Mesenteric fat pad (tissue), 1 donor: ENCODE measurements at places on chromosomes 4 and X. TPM values are rescaled to one million over a fixed set of nuclear protein-coding genes. Genes with fewer than 3 reads are reported as not detected.

The TCP11X2 gene
- not detected for total RNA-seq

GRCh38 chr4:4673070-4673469 is 131.2 kb upstream of the STX18 start:
- DNase-seq, result no peak

DNA sequence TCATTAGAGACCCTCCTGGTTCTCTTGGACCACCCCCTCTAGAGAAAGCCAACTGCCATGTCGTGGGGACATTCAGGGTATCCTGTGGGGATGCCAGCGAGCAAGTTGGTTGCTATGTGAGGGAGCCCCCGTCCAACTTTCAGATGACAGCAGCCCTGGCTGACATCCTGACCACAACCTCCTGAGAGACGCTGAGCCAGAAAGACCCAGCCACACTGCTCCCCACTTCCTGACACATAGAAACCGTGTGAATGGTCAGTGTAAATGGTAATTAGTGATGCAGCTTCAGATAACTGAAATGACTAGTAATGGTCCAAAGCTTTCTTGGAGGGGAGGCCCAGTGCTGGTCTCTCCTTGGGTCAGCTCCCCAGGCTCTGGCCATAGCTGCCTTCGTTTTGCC is 10.8 kb downstream of the CLCN4 start:
- no peak for DNase-seq

DNA sequence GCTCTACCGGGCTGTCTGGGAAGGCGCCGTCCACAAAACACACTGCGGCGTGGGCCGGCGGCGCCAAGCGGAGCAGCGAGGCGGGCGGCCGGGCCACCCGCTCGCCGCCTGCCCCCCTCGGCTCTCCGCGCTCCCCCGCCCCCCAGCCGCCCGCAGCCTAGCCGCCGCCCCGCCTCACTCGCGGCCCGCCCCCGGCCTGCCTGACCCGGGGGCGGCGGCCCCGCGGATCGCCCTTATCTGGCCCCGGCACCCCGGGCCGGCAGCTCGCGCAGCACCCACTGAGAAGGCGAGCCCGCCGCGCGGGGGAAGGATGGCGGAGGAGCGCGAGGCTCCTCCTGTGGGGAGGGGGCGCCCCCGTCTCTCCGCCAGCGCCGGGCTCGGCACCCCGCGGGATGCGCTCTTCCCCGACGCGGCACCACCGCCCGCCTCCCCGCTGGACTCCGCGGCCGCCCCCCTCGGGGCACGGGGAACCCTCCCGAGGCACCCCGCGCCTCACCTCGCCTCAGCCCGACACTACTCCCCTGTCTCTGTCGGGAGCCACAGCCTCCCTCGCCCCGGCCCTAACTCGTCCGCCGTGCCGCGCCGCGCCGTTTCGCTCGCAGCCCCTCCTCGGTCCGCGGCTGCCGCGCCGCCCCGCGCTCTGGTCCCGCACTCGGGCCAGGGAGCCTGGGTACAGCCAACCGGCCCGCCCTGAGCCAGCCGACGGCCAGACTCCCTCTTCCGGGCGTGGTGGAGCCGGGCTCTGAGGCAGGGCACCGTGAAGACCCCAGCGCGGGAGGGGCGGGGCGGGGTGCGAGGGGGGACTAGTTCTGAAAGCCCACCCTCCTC is 566 bp downstream of the ATP11C start:
- DNase-seq, result no peak

The FGFBP2 gene
- 16.3 TPM for total RNA-seq

- no peak for DNase-seq
Measured at GRCh38 chrX:150363561-150364346, 637 bp downstream of the MAMLD1 start.

The MID1 gene
- total RNA-seq, result 16.6 TPM

DNA sequence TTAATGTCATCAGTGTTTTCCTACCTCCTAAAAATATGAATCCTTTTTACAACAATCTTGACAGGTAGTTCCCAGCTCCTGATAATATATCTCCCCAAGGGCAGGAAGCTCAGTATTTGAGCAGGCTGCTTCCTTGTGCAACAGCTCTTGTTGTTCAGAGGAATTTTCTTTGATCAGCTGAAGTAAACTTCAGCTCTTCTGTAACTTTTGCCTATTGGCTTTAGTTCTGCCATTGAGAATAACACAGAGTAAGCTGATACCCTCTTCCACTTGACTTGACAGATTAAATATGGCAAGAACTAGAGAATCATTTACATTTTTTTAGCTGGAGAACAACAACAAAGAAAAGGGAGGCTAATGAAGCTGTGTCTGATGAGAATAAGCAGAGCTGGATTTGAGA is 75.2 kb downstream of the LUZP4 start:
- no peak for DNase-seq

DNA sequence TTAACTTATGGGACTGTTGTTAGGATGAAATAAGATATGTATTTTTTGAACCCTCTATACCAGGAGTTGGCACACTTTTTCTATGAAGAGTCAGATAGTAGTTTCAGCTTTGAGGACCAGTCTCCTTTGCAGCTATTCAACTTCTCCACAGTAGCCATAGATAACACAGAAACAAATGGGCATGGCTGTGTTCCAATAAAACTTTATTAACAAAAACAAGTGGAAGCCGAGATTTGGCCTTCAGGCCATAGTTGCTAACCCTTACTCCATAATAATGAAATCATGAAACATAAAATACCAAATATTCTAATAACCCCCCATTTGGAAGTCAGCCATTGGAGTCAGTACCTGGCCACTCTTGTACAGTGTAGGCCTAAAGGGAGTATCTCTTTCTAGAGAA is 30.6 kb downstream of the ARX start:
- no peak for DNase-seq

The FGF5 gene
- not detected for total RNA-seq
